Non-pigmented ciliary epithelial cell (primary cell): ENCODE measurements at places on chromosomes 7 and 10.

DNA sequence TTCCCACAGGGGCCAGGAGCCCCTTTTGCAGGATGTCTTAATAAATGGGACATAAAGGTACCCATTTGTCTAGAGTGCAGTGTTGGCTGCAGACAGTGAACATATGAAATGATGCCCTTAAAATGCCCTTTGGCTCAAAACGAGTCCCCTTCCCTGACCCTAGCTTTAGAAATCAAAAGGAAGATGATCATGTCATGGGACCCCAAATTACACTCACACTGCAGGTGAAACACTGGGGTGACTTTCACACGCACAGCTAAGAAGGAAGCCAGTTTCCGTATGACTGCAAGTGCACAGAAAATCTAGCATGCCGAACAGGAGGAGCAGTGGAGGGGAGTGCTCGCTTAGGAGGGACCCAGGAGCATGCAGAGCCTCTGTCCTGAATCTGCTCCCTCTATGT lies 154.5 kb upstream of the KLF14 start:
- DNase-seq, result no peak

DNA sequence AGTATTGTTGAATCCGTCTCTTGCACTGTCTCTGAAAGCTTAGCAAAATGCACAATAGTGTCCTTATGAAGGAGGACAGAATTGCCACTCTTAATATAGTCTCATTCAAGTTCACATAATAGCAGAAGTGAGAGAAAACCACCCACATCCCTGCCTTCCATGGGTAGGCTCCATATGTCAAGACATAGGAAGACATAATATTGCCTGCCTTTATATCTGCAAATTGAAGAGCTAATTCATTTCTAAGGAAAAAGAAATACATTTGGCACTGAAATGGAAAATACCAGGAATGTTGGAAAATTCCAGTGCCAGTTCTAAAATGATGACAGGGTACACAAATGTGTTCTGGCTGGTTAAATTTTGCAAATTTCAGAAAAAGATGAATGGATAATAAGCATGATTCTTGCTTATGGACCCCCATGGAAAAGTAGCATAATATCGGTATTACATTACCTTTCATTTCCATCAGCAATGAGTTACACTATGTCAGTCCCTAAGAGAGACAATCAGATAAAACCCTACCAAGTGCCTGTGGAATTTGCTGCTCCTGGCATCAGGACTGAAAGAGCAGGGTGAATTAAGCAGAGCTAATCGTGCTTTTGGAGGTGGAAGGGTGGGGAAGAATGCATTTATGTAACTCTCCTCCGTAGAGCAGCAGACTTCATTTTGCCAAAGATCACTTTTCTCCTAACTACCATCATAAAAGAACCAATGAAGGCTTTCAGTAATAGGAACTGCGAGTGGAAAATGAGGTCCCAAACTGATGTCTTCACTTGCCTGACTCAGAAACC lies 312.6 kb downstream of the FGFR2 start:
- no peak for DNase-seq

DNA sequence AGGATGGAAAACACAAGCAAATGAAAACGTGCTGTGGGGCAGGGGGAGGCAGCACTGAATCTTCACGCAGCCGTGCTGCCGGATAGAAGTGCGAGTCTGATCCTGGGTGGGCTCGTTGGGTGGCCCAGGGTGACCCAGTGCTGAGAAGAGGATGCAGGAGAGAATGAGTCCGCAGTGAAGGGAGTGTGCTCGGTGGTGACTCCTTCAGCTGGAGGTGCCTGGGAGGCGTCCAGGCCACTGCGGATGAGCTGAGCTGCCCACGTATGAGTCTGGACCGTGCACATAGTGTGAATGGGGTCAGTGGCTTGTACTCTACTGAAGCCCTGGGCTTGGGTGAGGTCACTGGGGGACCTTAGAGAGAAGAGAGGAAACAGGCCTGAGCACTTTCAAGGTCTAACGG lies 190.0 kb upstream of the MGMT start:
- no peak for DNase-seq

GRCh38 chr7:28531291-28531690 lies 119.0 kb downstream of the CREB5 start:
- no peak for DNase-seq

DNA sequence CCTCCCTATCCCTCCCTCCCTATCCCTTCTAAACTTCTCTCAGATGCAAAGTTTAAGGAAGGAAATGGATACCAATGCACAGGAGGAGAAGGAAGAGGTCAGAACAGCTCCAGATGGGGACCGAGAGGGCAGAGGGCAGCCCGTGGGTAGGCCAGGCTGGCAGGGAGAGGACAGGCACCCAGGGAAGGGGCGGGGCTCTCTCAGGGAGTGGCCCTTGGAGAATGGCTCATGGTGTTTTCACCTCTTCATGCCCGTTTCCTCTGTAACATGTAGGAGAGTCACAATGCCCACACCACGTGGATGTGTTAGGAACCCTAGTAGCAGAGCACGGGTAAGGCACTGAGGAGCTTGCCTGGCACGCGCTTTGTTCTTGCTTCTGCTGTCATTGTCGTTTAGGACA lies 264.5 kb downstream of the CELF2 start:
- DNase-seq, result no peak

DNA sequence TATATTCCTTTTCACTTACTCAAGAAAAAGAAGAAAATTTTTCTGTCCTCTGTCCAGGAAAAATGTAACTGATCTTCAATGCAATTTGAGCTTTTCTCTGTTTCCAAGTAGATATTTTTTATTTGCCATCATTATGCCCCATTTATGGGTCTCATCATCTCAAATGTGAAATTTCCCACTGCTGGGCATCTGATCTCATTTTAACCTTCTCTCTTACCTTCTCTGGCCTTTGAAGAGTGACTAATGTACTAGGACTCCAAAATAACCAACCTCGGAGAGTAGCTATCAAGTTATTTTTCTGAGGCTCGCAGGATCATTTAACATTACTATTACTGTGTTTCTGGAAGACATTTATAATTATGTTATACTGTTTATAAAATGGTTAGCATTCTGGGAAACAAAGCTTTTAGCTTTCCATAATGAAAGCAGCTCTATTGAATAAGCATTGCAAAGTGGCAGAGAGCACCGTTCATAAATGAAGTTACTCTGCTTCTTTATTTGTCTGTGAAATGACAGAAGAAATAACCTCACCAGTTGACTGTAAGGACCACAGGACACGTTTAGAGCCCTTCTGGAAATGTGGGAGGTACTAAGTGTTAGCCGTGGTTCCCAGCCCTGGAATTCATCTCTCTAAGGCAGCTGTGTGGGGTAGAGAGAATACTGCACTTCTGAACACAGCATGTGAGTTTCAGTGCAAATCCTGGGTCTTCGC lies 33.3 kb upstream of the NMT2 start:
- peak; percentile 43 for DNase-seq

GRCh38 chr7:68776326-68776725 lies 821.9 kb upstream of the AUTS2 start:
- DNase-seq, result no peak

- no peak for DNase-seq
These were observed 93.1 kb upstream of the NAMPT start for GRCh38 chr7:106377847-106378361.

DNA sequence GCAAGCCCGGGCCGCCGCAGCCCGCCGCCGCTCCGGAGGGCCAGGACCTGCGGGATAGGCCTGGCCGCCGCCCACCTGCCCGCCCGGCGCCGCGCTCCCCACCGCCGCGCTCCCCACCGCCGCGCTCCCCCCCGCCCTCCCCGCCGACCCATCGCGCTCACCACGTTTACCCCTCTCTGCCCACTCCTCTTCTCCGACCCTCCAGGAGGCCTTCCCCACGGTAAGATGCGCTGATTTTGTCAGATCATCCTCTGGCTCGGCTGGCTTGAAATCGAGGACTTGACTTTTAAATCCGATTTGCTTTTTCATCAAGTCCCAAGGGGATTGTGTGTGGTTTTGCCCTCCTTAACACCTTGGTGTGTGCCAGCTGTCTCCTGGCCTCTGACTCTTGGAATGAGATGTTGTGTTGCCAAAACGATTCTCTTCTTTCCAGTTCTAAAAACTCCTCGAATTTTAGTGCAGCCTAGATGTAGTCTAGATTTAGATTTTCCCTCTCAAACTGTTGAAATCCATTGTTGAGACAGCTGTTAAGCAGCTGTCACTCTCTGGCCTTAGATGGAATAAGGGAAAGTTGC lies 738 bp downstream of the POM121 start:
- no peak for DNase-seq

DNA sequence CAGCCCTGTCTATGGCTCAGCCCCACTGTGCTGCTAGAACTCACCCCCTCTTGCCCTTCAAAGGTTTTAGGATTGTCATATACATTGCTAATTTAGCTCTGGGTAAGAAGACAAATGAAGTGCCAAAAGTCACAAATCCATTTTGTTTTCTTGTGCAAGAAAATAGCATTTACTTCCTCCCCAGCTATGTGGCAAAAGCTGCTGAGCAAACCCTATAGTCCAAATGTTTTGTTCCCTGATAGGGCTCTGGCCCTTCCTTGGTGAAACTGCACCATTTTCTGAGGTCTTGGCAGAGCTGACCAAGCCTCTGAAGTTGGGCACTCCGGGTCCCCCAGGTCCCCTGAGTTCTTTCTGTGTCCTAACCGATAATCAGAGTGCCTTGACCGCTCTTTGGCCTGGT lies 84.1 kb upstream of the GJD4 start:
- DNase-seq, result no peak

DNA sequence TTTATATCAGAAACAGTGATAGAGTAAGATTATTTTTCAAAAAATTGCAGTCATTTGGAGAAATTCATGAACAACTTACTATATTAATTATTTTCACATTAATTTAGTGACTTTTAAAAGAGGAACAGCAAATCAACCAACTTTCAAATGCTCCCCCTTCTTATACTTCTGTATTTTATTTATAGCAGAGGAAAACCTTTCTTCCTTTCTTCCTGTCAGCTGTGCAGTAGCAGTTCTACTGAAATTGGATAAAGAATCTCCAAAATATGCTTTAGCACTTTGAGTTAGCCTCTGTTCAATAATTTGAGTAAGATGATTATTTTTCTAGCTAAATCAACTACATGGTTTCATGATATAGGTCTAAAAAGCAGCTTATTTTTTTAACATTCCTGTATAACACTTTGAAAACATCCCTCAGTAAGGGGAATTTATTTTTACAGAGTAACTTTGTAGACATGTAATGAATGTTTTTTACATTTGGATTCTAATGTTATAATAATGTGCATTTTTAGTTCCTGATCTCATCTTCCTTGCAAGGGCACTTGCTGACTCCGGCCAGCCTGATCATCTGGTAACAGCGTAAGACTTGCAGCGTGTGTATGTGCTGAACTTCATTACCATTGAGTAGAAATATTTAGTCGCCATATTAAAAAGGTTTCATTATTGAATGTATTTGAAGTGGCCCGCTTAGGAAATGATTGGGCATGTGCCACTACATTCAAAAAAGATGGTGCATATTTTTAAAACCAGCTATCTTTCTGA lies 158.3 kb upstream of the HDAC9 start:
- no peak for DNase-seq

DNA sequence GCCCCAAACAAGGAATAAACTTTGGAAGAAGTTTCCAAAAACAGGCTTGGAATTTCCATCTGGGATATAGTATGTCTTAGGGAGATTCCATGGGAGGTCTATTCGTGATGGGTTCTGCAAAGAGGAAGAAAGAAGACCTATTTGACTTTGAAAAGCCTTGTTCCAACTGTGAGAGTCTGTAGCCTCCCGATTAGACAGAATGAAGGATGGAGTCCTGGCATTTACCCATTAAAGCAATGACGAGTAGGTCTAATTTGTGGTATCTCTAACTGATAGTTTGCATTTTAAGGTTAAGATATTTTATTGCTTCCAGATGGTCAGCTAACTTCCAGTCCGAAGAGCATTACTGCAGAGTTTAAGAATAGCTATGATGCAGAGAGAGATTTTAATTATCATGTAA lies 19.5 kb upstream of the GALNT17 start:
- DNase-seq, result no peak

GRCh38 chr7:1800902-1801301 lies 130.8 kb downstream of the ELFN1 start:
- no peak for DNase-seq

- DNase-seq, result no peak
These were observed 206.9 kb downstream of the WDR11 start for GRCh38 chr10:121058082-121058481.

DNA sequence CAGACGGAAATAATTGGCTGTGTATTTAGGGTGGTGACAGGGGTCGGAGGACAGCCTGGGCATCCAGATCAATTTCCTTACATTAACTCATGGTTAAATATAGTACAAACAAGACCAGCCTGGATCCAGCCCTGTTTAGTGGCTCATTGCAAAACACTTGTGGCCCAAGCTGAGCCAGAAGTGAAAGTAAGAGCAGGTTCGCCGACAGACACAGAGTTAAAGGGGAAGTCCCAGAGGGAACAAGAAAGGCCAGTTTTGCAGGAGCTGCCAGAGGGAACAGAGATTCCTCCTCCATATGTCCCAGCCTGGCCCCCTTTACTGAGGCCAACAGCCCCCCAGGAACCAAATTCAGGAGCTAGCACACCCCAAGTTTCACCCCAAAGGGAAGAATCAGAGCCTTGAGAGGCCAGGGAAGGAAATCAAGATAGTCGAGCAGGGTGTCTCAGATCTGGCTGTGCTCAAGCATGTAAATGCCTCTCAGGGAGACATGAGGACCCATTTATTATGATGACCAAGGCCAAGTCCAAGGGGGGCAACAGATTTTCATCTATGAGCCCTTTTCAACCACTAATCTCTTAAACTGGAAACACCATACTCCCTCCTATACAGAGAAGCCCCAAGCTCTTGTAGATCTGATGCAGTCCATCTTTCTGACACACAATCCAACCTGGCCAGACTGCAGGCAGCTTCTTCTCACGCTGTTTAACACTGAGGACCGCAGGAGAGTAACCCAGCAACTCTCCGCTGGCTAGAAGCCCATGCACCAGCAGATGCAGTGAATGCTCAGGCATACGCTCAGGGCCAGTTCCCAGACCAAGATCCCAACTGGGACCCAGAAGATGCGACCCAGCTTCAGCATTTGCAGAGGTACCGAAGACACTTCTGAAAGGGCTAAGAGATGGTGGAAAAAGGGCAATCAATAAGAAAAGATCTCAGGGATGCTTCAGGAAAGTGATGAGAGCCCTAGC lies 15.9 kb upstream of the ADCK2 start:
- no peak for DNase-seq

- DNase-seq, result no peak
These were observed 502.4 kb downstream of the GRM8 start for GRCh38 chr7:126750207-126750911.

DNA sequence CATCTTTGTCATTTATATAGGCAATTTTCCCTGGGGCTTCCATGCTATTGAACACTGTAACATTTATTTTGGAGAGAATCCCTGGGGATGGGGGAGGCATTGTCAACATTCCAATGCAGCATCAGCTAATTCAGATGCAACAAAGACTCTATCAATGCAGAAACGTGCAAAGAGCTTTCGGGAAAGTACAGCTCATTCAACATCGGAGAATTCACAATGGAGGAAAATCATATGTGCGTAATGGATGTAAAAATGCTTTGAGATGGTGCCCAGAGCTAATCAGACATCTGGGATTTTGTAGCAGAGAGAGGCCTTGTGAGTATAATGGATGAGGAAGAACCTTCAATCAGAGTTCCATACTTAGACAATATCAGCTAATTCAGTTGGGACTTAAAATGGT lies 28.3 kb upstream of the FIS1 start:
- DNase-seq, result no peak

- DNase-seq, result no peak
These were observed 107.0 kb upstream of the INSIG1 start for GRCh38 chr7:155190688-155191087.
